ENCODE measurements at places on chromosomes 6 and 20.

DNA sequence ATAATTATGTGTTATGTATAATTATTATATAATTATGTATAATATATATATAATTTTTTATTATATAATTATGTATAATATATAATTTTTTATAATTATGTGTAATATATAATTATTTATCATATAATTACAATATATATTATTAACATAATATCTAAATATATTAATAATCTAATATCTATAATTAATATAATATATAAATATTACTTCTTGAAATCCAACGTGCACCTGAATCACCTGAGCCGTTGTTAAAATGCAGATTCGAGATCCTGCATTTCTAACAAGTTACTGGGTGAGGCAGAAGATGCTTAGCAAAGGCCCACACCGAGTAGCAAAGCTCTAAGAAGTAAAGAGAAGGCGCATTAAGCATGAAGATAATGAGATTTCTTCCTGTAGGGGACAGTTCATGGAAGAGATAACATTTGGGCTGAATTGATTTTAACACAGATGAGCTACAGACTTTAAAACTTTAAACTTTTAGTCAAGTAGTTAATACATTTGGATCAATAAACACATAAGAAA is 406.4 kb upstream of the PLCB4 start:
- DNase-seq: no peak
- no peaks in the 10 kb centered on the region for H3K36me3 ChIP-seq
- no peak overlapping the region for H3K27ac ChIP-seq
- no peaks in the 10 kb centered on the region for H3K27me3 ChIP-seq

GRCh38 chr6:35311390-35312075 is 13.9 kb downstream of the DEF6 start:
- H3K27ac ChIP-seq: peak overlapping the region; percentile 95
- DNase-seq: peak; percentile 37
- H3K4me1 ChIP-seq: peaks cover 82% of the 10 kb centered on the region
- H3K36me3 ChIP-seq: peaks cover 65% of the 10 kb centered on the region
- peak overlapping the region; percentile 60 for H3K4me3 ChIP-seq

DNA sequence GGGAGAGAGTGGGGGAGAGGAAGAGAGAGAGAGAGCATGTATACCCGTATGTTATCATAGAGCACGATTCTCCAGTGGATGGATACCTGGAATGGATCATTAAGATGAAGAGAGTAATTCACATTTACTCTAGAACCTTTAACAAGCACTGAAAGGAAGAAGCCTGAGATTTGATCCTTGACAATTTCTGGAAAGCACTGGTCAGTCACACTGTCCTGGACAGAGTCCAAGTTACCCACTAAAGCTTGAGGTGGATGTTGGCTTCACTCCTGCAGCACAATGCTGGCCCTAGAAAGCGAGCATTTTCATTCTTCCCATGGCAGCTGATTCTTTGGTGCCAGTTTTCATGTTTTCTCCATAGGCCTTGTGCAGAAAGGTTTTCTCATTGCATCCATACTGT is 25.6 kb downstream of the NFYA start:
- H3K36me3 ChIP-seq: peaks cover 26% of the 10 kb centered on the region
- no peaks in the 10 kb centered on the region for H3K27me3 ChIP-seq
- no peak for DNase-seq
- peaks cover 5% of the 10 kb centered on the region for H3K4me1 ChIP-seq
- H3K4me3 ChIP-seq: no peak overlapping the region

DNA sequence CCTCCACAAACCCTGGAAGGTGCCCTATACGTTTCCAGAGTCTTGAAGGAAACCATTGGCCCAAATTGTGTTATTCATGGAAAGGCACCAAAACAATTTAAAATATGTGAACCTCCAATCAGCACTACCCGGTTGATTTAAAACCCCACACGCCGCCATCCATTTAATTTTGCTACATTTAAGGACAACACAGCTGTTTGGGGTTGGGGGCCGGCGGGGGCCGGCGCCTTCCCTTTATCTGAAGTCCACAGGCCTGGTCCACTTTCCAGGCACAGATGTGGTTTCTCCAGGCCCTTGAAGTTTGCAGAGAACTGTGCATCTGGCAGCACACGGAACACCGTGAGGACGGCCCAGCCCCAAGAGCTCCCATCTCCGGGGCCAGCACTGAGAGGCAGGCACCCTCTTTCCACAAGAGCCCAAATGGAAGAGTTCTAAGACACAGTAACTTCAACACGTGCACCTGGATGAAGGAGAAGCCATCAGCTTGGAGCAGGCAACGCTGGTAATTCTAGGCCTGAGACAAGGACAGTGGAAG is 16.8 kb upstream of the FRMD1 start:
- H3K4me3 ChIP-seq: no peak overlapping the region
- H3K27me3 ChIP-seq: peaks cover 24% of the 10 kb centered on the region
- no peak for DNase-seq
- no peaks in the 10 kb centered on the region for H3K36me3 ChIP-seq

DNA sequence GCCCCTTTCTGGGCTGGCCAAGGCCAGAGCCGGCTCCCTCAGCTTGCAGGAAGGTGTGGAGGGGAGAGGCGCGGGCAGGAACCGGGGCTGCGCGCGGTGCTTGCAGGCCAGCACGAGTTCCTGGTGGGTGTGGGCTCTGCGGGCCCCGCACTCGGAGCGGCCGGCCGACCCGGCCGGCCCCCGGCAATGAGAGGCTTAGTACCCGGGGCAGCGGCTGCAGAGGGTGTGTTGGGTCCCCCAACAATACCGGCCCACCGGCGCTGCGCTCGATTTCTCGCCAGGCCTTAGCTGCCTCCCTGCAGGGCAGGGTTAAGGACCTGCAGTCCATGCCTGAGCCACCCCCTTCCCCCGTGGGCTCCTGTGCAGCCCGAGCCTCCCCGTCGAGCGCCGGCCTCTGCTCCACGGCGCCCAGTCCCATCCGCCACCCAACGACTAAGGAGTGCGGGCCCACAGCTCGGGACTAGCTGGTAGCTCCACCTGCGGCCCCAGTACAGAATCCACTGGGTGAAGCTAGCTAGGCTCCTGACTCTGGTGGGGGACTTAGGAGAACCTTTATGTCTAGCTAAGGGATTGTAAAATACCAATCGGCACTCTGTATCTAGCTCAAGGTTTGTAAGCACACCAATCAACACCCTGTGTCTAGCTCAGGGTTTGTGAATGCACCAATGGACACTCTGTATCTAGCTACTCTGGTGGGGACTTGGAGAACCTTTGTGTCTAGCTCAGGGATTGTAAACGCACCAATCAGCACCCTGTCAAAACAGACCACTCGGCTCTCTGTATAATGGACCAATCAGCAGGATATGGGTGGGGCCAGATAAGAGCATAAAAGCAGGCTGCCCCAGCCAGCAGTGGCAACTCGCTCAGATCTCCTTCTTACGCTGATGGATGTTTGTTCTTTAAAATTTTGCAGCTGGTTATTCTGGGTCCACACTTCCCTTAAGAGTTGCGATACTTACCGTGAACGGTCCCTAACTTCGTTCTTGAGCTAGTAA is 167.4 kb upstream of the RREB1 start:
- H3K4me3 ChIP-seq: no peak overlapping the region
- H3K36me3 ChIP-seq: no peaks in the 10 kb centered on the region
- H3K27ac ChIP-seq: no peak overlapping the region

Data from activated naive CD8-positive, alpha-beta T cell treated with anti-CD3 and anti-CD28 coated beads for 36 hours (primary cell).